Uterus (tissue), 4 donors: ENCODE measurements at places on chromosomes 5 and 9. TPM values are rescaled to one million over a fixed set of nuclear protein-coding genes. Genes with fewer than 3 reads are reported as not detected.

The MAML1 gene
- total RNA-seq: 21.0 TPM

The DAB2IP gene
- 40.6 TPM for total RNA-seq

The GRIN1 gene
- total RNA-seq: not detected

The LRRC19 gene
- total RNA-seq: not detected

- DNase-seq: no peak
Observed at GRCh38 chr9:105908069-105908468, 213.7 kb downstream of the TMEM38B start.
